ENCODE measurements at places on chromosomes 5 and 9.

DNA sequence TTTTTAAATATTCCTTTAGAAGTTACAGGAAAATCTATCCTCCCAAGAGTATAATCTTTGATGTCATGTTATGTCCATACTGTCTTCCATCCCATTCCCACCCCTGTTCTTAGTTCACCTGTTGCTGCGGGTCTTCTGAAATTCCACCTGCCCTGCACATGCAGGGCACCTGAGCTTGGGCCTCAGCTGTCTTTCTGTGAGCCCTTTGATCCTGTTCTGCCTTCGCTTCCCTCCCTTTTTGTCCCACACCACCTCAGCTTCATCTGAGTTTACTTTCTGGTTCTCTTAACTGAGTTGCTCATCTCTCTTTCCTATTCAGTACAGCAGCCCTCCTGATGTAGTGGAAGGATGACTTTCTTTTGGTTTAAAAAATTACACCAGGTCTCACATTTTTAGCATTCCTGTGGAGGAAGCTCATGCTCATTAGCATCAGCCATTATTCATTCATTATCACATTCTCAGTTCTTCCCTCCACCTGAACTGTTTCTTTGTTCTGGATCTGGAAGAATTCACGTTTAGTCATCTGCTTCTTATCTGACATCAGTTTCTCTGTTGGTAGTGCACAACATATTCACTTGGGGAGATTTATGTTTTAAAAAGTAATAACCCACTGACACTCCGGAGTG lies 211.0 kb downstream of the ADCY2 start:
- no peak for DNase-seq

DNA sequence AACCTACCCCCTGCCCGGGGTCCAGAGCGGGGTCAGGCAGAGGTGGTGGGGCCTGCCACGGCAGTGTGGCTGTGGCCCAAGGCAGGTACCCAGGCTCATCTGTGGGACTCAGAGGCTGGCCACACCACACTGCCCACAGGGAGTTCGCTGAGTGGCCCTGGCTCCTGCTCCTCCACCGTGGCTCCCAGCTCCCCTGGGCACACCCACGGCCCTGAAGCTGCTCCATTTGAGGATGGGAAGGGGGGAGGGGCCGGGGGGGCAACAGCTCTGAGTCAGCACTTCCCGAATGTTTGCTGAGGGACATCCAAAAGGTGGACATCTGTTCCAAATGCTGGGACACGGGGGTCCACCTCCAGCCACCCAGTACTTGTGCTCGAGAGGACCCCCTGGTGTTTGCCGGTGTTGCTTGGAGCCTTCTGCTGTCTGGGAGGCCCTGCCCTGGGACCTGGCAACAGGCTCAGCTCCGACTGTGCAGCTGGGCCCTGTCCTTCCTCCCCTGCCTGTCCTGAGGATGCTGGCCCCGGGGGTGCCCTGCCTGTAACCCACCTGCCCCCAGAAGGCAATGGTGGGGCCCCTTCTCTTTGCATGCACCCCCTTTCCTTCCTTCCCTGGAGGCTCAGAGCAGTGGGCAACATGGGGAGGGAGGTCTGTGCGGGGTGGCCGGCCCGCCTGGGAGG lies 2.5 kb upstream of the NRARP start:
- peak; percentile 58 for DNase-seq

DNA sequence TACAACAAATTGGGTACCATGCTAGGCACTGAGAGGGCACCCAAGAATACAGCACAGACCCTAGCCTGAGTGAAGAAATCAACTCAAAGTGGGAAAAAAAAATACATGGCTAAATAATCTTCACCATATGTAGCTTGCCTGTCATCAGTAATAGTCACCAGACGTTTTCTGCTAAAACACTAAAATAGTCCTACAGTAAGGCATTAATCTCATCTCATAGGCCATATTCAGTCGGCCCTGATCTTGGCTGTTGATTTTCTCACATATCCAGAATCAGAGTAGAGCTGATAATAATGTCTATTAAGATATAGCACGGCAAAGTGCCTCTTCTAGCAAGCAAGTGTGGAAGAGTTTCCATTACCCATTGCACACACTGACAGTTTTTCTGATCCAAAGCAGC lies 322.1 kb upstream of the SLC30A5 start:
- no peak for DNase-seq

- no peak for DNase-seq
These were observed 621.9 kb upstream of the CTNND2 start for GRCh38 chr5:12526113-12526512.

DNA sequence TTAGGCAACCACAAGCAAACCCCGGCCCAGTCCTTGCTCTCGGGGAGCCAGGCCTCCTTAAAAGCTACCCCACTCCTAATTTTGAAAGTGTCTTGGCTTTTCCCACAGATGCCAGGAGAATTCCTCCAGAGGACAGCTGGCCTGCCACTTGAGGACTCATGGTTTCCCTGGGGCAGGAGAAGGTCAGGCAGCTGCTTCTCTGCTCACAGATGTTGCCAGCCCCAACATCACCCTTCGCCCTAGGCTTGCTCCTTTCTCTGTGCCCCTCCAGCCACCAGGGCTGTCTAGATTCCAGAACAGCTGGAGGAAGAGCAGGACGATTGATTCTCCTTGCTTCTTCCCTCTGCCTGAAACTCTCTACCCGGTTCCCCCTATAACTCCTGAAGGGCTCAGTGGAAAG lies 8.5 kb downstream of the GGTA1 start:
- DNase-seq, result no peak

- no peak for DNase-seq
These were observed 86.0 kb upstream of the ZNF618 start for GRCh38 chr9:113790093-113790492.

DNA sequence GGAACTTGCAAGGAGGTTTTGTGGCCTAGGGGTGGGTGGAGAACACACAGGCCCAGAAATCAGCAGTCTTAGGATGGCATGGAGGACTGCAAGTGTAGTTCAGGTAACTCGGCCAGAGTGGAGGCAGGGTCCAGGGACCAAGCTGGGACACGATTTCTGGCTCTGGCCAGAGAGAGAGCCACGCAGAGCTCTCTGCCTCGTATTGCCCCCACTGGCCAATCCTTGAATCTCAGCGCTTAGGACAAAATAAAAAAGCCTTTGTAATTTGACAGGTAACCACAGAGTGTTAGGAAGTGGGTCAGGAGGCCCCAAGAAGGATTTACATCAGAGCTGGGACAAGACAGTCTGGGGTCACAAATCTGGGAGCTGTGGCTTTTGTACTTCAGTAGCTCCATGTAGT lies 11.7 kb downstream of the MAP3K1 start:
- peak; percentile 58 for DNase-seq

GRCh38 chr5:91224456-91224855 lies 158.7 kb downstream of the ARRDC3 start:
- DNase-seq, result no peak

DNA sequence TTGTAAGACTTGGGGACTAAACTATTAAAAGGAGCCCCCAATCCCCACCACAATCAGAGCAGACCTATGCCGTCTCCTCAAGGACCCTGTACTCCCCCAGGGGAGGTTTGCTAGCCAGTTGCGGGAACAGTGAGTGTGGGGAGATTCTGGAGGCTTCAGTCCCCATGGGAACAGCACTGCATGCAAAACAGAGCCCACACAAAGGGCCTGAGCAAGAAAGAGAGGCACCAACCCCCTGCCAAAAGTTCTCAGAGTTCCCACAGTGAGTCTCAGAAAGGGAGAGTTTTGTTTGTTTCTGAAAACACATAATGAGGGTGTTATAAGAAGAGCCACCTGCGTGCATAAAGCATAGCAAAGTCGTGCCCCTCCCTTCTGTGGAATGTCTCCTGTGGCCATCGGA lies 56.6 kb downstream of the CFAP90 start:
- DNase-seq, result no peak

GRCh38 chr9:76987594-76988200 lies 31.8 kb upstream of the FOXB2 start:
- DNase-seq, result peak; percentile 68

- no peak for DNase-seq
These were observed 9.1 kb upstream of the CERCAM start for GRCh38 chr9:128411364-128412119.

DNA sequence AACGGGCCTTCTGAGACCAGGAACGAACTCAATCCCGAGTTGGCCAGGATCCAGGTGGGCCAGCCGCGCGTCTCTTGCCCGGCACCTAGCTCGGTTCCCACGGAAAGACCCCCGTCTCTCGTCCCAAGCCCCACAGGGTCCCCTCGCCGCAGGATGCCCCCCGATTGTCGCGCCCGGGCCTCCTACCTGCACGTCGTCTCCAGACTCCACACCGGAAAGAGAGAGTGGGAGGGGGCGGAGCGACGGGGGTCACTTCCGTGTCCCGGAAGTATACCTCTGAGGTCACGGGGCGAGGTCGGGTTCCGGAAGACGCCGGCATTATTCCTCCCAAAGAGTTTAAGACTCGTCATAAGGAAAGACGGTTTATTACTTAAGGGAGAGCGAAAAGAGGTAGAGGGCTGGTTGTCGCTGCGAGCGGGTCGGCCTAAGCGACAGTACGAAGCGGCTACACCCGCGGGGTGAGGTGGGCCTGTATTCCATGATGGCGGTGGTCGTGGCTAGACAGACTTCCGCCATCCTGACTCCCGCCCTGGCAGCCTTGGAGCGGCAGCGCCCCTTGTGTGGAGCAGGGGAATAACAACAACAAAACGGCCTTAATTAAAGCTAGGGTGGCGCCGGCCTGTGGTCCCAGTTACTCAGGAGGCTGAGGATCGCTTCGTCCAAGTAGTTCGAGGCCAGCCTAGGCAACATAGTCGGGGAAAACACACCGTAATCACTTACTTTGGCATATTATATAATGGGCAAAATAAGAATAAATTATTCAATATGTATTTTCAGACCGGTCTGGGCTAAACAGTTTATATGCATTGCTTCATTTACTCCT lies at the start of gene RPS14:
Gene RPS14 (minus strand): TSS at position 223 of the 823 bp plus-strand sequence. CDS start 2,006 bp downstream, outside the sequence.
- DNase-seq, result peak; percentile 98

DNA sequence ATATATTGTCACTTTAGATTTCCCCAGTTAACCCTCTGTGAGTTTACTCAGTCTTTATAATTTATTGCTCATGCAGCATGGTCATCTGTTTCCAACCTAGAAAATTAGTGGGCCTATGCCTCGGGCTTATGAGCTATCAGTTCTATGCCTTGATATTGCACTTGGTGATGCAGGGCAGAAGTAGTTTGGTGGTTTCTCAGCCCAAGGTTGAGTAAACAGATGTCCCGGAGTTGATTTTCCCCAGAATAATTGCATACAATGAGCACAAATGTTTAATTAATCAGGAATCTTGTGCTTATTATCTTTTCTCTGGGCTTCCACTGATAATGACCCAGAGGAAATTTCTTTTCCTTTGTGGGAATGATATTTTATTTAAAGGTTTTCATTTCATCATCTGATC lies 474.0 kb downstream of the CCDC171 start:
- DNase-seq, result no peak

DNA sequence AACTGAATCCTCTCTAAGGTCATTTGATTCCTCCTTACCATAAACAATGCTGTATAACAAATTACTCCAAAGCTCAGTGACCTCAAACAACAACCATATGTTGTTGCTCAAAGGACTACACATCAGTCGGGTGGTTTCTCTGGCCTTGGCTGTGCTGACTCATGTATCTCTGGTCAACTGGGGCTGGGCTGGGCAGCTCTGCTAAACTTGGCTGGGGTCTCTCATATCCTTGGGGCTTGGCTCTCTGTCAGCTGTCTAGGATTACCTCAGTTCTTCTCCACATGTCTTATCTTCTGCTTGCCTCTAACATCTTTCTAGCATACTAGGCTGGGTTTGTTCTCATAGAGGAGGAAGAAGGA lies 86.4 kb downstream of the GALNT10 start:
- peak; percentile 61 for DNase-seq

DNA sequence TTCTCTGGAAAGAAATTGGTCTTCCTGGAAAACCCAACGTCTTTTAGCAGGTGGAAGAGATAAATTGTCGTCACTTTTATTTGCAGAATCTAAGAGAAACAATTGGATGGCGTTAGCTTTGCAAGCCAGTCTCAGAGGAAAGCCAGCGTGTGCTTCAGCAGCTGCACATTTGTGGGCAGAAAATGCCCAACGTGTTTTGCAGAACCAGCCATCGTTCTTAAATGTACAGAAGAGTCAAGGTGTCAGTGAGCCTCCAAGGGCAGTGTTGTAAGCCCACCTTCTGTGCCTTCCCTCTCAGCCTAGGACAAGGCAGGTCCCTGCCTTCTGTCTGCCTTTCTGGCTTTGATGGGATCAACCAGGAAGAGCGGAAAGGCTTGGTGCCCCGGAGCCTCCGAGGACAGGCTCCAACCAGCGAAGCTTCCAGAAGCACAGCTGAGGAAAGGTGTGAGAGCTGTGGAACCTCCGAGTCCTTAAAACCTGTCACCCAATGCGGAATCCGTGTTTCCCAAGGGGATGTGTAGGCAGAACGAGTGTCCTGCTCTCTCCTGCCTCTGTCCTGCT lies 116.0 kb upstream of the IRX2 start:
- no peak for DNase-seq

DNA sequence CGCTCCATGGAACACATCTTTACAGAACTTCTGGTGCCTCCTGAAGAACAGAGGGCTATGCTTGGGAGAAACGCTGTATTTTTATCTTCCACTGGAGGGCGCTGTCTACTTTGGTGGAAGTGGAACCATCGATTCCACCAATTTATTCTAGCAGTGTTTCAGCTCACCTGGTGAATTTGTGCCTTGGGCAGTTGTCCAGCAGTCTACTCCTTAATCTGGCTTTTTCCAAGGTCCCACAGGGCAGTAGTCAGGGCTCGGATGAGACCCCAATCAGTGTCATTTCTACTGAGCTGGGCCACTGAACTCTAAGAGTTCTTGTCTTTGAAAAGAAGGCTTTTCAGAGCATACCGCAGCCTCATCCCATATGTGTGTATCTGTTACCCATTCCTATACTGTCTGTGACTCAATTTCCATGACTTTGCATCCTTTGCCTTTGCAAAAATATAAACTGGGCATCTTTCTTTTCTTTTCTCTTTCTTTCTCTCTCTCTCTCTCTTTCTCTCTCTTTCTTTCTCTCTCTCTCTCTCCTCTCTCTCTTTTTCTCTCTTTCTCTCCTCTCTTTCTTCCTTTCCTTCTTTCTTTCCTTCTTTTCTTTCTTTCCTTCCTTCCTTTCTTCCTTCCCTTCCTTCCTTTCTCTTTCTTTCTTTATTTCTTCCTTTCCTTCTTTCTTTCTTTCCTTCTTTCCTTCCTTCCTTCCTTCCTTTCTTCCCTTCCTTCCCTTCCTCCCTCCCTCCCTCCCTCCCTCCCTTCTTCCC lies 138.4 kb upstream of the ZNF618 start:
- DNase-seq, result peak; percentile 80

DNA sequence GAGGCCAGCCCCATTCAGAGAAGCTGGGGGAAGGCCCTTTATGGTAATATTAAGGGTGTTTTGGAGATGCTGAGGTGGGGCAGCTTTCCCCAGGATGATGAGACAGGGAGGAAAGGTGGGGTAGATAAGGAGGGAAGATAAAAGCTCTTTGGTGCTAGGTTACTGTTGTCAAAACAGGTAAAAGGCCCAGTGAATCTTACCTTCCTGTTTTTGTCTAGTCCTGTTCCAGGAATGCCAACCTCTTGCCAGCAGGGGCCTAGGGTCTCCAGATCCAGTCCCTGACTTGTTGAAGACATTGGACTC lies 797 bp upstream of the CCL27 start:
- DNase-seq, result no peak
